ENCODE measurements at places on chromosomes 13 and 19.

- no peak for DNase-seq
Observed at GRCh38 chr19:35592226-35592625, 6.3 kb downstream of the PMIS2 start.

DNA sequence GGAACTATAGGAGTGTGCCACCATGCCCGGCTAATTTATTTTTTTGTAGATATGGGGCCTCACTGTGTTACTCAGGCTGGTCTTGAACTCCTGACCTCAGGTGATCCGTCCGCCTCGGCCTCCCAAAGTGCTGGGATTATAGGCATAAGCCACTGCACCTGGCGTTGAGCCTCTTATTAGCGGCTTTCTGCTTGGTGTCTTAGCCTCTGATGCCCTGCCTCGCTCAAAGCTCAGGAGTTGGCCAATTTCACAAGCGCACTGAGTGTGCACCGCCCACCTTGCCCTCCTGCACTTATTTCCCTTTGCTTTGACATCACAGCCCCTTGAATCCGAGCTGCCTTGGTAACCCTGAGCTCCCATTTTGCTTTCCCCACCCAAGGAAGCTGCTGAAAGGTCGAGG is 10.1 kb downstream of the YIPF2 start:
- no peak for DNase-seq

- DNase-seq: no peak
Observed at GRCh38 chr13:48621056-48621455, 32.7 kb upstream of the CYSLTR2 start.

DNA sequence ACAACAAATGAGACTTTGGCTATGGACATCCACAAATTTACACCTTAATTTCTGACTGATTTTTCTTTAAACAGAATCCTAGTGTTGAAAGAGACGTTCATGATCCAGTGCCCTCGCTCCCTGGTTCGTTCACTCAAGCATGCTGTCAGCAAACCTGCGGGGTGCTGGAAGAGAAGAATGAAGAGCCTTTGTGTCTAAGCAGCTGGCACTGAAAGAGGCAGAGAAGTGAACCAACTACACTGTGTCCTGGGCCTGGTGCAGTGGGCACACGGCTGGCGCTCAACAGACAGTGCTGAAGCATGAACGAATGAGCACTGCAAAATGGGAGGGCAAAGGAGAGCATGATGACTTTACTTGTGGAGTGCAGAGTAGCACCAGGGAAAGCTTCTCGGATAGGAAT is 46.8 kb downstream of the MIPEP start:
- no peak for DNase-seq

- DNase-seq: no peak
Observed at GRCh38 chr13:66530686-66531085, 699.5 kb downstream of the PCDH9 start.

- DNase-seq: peak; percentile 89
Observed at GRCh38 chr19:46878613-46879375, 18.0 kb downstream of the ARHGAP35 start.

DNA sequence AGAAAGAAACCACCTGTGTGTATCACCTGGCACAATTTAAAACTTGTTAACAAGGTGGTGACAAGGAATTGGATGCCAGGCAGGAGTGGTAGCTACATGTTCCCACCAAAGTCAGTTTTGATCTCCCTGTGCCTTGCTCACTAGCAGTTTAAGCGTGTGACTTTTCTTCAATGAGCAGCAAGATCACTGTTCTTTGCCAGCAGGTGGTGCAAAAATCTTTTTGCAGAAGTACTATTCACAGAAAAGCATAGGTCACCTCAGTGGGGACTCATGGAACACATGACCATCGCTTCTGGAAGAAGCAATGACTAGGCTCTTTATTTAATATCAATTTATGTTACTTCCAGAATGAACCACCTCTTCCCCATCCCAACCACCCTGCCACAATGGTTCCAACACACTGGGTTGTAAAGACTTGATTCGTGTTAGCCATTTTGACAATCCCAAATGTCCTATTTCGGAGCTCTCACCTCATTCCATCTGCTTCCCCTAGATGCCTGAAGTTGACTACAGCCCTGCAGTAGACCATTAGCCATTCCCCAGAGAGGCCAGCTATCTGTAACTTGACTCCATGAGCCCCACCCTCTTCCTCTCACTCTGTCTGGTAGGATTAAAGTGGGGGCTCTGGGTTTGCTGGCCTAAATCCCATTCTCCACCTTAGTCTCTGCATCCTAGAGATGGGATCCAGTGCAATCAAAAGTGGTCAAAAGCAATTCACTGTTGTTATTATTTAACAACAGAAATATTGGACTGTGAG is 59.1 kb upstream of the TNFRSF19 start:
- DNase-seq: peak; percentile 52

GRCh38 chr19:30226464-30227011 is 145.6 kb upstream of the ZNF536 start:
- peak; percentile 35 for DNase-seq

- DNase-seq: no peak
Observed at GRCh38 chr19:47186446-47187334, 44.3 kb downstream of the BBC3 start.

DNA sequence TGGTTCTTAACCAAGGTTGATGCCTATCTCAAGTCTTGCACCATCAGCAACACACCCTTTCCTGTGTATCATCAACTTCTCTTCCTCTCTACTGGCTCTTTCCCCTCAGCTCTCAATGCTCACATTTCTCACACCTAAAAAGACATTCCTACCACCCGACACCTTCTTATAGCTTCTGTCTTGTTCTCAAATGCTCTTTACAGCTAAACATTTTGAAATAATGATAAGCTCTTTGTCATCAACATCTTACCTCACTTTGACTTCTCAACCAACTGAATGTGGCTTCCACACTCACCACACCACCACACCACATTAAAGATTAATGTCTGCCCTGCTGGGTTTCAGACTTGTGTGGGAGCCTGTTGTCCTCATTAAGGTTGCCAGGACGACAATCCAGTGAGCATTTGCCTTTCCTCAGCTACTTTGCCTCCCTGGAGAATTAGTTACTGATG is 67.8 kb downstream of the RXFP2 start:
- no peak for DNase-seq

DNA sequence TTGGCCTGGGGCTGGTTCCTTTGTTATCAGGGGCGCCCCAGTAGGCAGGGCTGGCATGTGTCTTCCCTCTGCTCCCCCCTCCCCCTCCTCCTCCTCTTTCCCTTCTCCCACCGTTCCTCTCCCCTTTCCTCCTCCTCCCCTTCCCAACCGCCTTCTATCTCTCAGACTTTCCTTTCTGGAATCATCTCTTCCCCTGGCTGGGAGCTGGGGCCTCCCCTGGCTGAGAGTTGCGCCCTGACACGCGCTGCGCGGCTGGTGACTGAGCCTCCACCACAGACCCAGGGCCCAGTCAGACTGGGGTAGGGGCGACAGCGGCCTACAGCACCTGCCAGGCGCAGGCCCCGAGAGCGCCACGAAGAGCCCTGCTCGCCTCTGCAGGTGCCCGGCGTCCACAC is 2.8 kb downstream of the PNMA8B start:
- DNase-seq: no peak

GRCh38 chr19:47376589-47377144 is 27.6 kb downstream of the DHX34 start:
- no peak for DNase-seq

DNA sequence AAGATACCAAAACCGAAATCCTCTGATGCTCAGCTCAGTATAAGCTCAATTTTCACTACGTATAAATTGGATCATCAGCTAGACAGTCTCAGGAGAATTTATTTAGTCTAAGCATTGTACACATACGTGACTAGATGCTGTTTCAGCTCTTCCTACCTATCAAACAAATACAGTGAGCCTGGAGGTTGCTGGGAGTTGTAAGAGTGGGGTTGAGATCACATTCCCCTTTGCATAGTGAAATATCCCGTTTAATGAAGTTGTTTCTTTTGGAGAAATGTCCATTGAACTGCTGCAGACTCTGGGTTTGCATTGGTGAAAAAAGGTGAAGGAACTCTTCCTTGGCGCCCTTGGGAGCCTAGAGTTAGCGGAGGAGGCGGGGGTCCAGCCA is 68.9 kb upstream of the GJB6 start:
- DNase-seq: no peak
